ENCODE measurements at places on chromosomes 5 and 9.

DNA sequence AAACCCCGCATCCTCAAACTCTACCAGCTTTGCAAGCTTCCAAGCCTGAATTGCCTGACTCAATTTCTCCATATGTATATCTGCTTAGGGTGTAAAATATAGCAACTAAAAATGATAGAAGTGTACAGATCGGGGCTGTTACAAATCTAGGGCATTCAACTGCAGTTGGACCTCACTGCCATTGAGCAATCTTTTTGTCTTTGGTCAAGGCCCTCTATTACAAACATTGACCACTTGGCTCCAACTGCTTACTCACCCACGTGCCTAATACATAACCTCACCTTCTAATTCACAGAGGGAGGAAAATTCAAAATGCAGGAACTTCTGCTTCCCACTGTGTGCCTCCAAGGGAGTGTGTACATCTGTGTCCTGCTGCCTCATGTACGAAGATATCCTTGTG lies 10.0 kb downstream of the LRRC70 start:
- DNase-seq = no peak

- no peak for DNase-seq
Observed at GRCh38 chr9:17230646-17231045, 95.8 kb downstream of the CNTLN start.

GRCh38 chr5:149162401-149163084 lies 21.2 kb downstream of the ABLIM3 start:
- DNase-seq = no peak

DNA sequence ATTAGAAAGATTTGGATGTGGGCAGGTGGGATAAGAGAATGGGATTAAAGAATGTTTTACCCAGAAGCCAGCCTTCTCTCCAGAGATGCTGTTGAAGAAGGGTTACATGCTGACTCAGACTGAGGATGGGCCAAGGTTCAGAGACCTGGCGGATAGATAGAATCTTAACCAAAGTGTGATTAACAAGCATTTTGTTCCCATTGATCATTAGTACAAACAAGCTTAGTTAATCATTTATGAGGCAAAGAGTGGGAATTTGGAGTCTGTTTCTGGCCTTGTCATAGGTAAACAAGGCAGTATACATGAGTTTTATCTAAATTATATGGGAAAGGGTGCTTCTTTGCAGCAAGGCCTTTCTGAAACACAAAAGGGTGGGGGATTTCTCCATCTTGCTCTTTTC lies 20.8 kb upstream of the DTWD2 start:
- no peak for DNase-seq

GRCh38 chr5:145598184-145598583 lies 237.0 kb downstream of the PRELID2 start:
- no peak for DNase-seq

- DNase-seq = no peak
Observed at GRCh38 chr9:7756088-7756487, 43.5 kb downstream of the DMAC1 start.

DNA sequence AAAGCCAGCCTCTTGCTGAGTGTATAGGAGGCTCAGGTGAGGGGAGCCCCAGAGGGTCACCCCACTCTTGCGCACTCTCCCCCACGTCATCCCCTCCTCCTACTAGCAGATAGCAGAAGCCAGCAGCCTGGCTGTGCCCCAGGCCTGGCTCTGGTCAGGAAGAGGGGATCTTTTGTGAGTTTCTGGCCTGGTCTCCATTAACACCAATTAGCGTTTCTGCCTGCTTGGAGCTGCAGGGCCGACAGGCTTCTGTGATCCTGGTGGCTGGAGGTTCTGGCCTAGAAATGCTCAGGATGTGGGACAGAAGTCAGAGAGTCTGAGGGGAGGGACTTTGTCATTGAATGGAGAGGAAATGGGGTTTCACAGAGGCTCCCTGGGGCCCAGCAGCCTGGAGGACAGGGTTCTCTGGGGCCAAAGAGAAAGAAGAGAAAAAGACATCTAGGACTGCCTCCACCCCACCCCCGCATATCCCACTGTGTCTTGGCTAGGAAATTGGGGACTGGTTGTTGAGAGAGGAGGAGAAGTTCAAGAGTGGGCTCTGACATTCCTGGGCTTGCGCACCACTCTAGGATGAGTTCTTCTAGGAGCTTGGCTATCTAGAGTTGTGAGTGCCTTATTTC lies 47.5 kb upstream of the ARAP3 start:
- no peak for DNase-seq

- no peak for DNase-seq
Observed at GRCh38 chr5:1874771-1875220, 7.9 kb downstream of the IRX4 start.

DNA sequence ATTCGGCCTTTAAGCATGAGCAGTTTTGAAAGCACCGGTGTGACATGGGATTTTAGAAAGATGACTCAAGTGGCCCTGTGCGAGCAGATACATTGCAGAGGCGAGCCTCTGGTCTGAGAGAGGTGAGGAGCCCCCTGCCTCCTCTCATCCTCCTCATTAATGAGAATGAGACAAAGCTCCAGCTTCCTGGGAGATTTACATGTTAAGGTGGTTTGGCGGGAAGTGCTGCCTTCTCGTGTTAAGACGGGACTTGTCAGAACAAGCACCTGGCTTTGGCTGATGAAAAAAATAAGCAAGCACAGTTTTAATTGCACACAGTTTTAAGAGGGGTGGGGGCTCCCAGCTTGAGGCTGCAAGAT lies 68.1 kb downstream of the ACTL7B start:
- DNase-seq = no peak

DNA sequence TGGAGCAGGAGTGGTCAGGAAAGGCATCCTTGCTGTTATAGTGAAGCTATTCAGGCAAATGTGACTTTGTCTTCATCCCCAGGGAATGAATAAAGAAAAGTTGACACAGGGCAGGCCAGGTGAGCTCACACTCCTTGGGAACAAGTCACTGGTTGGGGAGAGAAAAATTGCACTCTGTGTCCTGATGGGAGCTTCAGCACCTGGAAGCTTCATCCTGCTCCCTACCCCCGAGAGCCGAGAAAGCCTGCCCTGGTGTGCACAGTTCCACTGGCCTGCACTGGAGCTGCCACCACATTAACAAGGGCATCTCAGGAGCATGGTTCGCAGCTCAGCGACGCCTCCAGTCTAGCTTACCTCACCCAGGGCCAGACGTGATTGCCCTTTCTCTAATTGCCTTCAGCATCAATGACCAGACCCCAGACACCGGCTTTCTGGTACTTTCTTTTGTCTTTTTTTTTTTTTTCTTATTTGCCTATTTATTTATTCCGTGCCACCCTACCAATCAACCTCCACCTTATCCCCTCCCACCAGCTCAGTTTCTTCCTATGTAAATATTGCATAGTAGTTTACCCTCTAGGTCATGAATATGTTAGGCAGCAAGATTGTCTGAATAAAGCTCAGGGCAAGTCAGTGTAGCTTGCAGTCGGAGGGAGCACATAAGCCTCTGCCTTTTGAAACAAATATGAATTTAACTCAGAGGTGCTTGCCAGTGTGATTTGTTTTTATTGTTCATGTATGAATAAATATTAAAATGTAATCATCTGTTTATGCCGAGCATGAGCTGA lies 87.4 kb downstream of the DOCK2 start:
- DNase-seq = no peak

DNA sequence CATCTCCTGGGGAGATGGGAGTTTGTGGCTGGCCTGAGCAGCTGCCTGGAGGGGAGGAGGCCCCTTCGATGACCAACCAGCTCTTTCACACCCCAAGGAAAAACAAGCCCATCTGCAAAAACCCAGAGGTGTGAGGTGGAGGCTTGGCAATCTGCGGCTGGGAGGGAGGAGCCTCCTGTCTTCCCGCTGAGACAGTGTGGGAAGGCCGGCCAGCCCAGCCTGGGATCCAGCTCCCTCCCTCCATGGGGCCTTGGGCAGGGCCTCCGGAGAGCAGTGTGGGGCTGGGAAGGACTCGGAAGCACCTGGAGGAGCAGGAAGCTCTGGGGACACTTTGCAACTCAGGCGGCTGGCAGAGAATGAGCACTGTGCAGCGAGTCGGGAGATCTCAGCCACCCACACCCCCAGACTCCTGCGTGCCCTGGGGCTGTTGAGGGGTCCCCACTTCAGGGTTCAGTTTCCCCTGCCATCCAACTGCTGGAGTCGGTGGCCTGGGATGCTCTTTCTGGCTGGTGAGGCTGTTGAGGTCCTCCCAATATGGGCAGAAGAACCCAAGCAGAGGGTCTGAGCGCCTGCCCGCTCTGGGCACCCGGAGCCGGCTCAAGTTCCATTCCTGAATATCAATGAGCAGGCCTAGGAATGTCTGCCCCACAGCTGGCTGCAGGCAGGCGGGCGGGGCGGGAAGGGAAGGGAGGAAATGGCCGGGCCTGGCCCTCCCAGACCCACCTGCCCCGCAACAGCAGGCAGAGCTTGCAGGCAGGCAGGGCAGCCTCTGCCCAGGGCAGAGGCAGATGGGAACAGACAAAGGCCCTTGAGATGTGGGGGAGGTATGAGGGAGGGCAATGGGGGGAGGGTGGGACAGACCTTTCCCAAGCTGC lies 101.1 kb downstream of the FGF18 start:
- no peak for DNase-seq

DNA sequence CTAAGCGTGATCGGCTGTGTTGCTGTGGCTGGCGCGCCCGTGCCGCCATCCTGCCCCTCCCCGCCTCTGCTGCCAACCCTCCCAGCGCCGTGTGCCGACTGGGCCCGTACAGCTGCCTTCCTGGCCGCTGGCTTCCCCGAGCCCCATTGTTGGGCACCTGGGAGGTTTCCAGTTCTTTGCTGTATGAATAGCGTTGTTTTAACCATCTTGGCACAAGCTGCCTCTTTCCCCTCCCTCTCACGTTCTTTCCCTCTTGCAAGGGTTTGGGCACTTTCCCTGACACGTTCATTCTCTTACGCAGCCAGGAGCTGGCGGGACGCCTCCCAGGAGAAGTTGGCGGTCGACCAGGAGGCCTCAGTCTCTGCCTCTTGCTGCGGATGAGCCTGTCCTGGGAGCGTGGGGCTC lies 43.1 kb upstream of the RXRA start:
- DNase-seq = no peak
